ENCODE measurements at places on chromosomes 1 and 21. TPM values are rescaled to one million over a fixed set of nuclear protein-coding genes. Genes with fewer than 3 reads are reported as not detected.

GRCh38 chr1:181178241-181178879 is 89.9 kb downstream of the IER5 start:
- no peaks in the 10 kb centered on the region for H3K27me3 ChIP-seq
- no peak overlapping the region for H3K27ac ChIP-seq
- H3K4me3 ChIP-seq: no peak overlapping the region
- DNase-seq: no peak

RGS7 gene
- total RNA-seq: not detected

GRCh38 chr1:70941563-70941962 is 106.1 kb downstream of the PTGER3 start:
- H3K36me3 ChIP-seq: no peaks in the 10 kb centered on the region
- H3K27me3 ChIP-seq: no peaks in the 10 kb centered on the region
- no peak for DNase-seq
- H3K4me3 ChIP-seq: no peak overlapping the region
- H3K4me1 ChIP-seq: no peaks in the 10 kb centered on the region

ALPL gene
- 6.6 TPM for total RNA-seq

DNA sequence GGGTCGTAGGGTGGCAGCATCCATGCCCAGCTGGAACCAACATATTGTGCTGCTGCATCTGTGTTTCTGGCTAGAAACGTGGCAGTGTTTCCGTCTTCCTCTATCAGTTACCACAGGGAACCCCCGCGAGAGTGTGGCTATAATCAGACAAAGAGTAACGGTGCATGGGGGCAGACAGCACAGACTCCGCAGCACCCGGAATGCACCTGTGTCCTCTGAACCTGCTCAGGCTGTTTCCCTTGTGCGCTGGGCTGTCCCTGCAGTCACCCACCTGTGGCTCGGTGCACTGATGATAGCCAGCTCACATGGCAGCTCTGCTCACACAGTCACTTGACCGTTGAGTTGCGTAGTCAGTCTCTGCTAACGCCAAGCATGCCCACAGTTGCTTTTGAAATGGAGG is 11.4 kb upstream of the PCBP3 start:
- no peaks in the 10 kb centered on the region for H3K36me3 ChIP-seq
- no peak overlapping the region for H3K4me3 ChIP-seq
- H3K27ac ChIP-seq: no peak overlapping the region
- H3K27me3 ChIP-seq: no peaks in the 10 kb centered on the region

SELL gene
- total RNA-seq: not detected

DNA sequence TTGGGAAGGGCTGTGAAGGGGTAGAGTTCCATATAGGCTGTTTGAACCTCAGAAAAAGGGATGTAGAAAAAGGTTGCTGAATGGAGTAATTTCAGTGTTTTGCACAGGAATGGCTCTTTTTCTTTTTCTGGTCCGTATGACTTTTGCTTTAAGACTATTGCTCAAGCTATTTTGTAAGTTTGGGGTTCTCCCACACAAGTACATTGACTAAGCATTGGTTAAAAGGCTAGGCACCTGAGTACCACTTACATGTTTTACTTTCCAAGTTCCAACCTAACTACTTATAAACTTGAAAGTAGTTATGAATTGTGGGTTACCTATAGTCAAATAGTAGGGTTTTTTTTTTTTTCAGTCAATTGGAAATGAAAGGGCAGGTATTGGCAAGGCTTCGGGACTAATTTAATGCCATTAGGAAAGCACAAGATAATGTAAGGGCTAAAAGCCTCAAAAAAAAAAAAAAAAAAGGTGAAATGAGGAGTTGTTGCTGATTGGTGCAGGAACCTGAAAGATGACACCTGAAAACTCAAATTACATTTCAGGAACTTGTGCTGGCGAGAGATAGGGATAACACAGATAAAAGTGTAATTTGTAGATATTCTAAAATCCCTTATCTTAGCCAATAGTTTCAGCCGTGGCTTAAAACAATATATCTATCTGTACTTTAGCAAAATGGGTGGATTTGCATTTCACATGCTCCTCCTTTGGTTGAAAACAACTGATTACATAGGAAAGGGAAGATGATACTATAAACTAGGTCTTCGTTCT is 209.5 kb downstream of the RPS6KC1 start:
- DNase-seq: no peak
- H3K27me3 ChIP-seq: no peaks in the 10 kb centered on the region
- H3K4me1 ChIP-seq: no peaks in the 10 kb centered on the region
- no peak overlapping the region for H3K4me3 ChIP-seq

- no peak overlapping the region for H3K4me3 ChIP-seq
- no peaks in the 10 kb centered on the region for H3K27me3 ChIP-seq
- H3K36me3 ChIP-seq: no peaks in the 10 kb centered on the region
- H3K4me1 ChIP-seq: no peaks in the 10 kb centered on the region
- no peak overlapping the region for H3K27ac ChIP-seq
- no peak for DNase-seq
Observed at GRCh38 chr21:36803816-36804439, 105.0 kb downstream of the SIM2 start.

DNA sequence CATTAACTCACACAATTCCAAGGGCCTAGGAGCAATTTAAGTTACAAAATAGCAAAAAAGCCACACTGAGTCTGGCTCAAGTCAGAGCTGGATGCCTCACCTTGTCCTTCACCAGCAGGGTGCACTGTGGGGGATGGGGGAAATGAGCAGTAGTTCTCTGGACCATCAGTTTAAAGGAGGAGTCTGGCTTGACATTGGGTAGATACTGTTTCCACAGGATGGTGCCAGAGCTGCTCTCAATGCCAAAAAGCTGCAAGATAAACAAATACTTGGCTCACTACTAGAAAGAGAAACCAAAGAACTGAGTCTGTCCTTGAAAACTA is 18.8 kb downstream of the EMC1 start:
- DNase-seq: no peak
- H3K27ac ChIP-seq: no peak overlapping the region
- H3K36me3 ChIP-seq: no peaks in the 10 kb centered on the region

DNA sequence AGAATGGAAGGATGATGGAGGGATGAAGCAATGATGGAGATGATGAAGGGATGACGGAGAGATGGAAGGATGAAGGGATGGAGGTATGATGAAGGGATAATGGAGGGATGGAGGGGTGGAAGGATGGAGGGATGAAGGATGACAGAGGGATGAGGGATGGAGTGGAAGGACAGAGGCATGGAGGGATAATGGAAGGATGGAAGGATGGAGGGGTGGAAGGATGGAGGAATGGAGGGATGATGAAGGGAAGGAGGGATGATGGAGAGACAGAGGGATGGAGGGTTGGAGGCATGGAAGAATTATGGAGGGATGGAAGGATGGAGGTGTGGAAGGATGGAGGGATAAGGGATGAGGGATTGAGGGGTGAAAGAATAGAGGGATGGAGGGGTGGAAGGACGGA is 62.8 kb downstream of the KCNAB2 start:
- no peaks in the 10 kb centered on the region for H3K4me1 ChIP-seq
- no peaks in the 10 kb centered on the region for H3K27me3 ChIP-seq
- no peak for DNase-seq
- no peaks in the 10 kb centered on the region for H3K36me3 ChIP-seq
- no peak overlapping the region for H3K4me3 ChIP-seq
- no peak overlapping the region for H3K27ac ChIP-seq

DNA sequence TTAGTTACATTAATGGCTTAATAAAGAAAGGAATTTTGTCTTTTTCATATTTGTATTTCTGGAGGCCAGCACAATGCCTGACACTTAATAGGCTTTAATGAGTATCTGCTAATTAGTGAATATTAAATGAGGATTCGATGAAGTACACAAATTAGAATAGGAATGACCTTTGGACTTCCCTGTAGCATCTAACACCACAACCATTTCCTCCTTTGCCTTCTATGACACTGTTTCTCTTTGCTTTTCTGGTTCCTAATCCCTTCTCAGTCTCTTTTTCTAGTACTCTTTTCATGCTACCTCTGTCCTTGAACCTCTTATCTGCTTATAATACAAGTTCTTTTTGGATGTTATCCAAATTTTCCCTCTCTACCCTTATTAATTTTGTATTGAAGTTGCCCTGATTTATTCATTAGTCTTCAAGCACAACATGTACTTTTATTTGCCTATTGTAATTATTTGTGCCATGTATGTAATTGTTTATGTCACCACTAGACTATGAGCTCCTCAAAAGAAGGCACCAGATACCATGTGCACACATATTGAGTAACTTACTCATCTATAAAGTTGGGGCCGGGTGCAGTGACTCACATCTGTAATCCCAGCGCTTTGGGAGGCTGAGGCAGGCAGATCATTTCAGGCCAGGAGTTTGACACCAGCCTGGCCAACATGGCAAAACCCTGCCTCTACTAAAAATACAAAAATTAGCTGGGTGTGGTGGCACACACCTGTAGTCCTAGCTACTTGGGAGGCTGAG is 23.8 kb downstream of the RPS27 start:
- H3K27ac ChIP-seq: no peak overlapping the region
- no peaks in the 10 kb centered on the region for H3K4me1 ChIP-seq
- H3K4me3 ChIP-seq: no peak overlapping the region
- H3K27me3 ChIP-seq: no peaks in the 10 kb centered on the region
- no peak for DNase-seq
